Left renal cortex interstitium (tissue), 4 donors: ENCODE measurements at places on chromosomes 1 and 21. TPM values are rescaled to one million over a fixed set of nuclear protein-coding genes. Genes with fewer than 3 reads are reported as not detected.

- DNase-seq: no peak
These were observed 7.7 kb downstream of the GOLT1A start for GRCh38 chr1:204206121-204206520.

GRCh38 chr1:234963180-234963903 lies 165.3 kb downstream of the TOMM20 start:
- no peak for DNase-seq

DNA sequence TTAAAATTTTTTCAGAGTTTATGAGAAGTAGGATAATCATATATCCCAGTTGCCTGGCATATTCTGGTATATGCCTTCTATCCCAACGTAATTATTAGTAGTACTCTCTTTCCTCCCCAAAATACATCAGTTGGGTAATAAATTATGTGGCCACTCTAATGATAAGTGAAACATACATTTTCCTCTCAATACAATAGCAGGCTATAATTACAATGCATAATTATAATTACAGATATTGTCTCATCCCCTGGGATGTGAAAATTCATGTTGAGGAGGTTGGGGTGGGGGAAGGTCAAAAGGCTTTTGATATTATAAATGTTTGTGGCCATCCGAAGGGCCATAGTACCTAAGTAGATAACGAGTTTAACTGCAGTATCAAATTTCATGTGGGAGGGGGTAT lies 277.1 kb downstream of the ST6GALNAC3 start:
- no peak for DNase-seq

GRCh38 chr1:172254521-172255222 lies 165.8 kb upstream of the C1orf105 start:
- DNase-seq: no peak

- DNase-seq: peak; percentile 7
These were observed 30.9 kb upstream of the TAL1 start for GRCh38 chr1:47262787-47263413.

- peak; percentile 41 for DNase-seq
These were observed at the start of gene IFNLR1 for GRCh38 chr1:24186993-24187790. IFNLR1 (minus strand) TSS chr1:24187289; CDS start chr1:24187248, 41 bp downstream.

GRCh38 chr1:9400425-9401079 lies 107.9 kb downstream of the SPSB1 start:
- DNase-seq: no peak

C2CD2 gene
- 17.5 TPM for polyA plus RNA-seq

IL19 gene
- 1.0 TPM for polyA plus RNA-seq

EXO1 gene
- polyA plus RNA-seq: 15.3 TPM

TMEM269 gene
- polyA plus RNA-seq: 1.2 TPM

HSD3B1 gene
- polyA plus RNA-seq: 0.36 TPM

RGS13 gene
- not detected for polyA plus RNA-seq

ADGRL4 gene
- polyA plus RNA-seq: 19.8 TPM
